ENCODE measurements at places on chromosomes 1 and 21.

DNA sequence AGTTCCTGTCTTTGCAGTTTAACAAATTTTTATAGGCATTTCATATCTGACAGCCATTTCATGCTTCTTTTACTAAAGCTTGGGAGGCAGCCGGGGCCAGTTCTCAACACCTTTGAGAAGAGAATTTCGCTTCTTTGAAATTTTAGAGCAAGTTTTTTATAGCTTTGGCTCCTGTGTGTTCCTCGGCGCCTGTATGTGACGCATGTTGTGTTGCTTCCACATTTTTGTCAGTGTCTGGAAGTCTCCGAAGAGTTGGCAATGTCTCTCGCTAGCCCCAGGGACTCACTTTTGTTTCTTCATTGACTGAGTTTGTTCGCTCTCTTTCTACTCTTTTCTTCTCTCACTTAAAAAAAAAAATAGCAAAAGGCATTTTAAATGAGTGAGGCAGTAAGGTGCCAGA lies 386.9 kb upstream of the PLXNA2 start:
- no peak for DNase-seq

DNA sequence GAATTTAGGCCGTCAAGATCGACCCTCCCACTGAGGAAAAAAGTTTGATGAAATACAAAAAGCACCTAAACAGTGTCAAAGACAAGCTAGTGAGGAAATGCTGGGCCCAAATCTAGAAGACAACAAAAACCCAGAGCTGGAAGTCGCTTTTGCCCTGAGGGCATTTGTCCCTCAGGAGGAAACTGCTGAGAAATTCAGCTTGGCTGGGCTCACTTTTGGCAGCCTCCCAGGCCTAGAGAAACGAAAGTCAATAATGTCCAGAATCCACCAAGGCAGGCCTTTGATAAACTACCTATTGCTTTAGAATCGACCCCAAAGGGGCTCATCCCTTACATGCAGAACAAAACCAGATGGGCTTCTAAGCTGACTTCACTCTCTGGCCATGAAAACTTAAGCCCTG lies 38.9 kb downstream of the SYT2 start:
- no peak for DNase-seq

- no peak for DNase-seq
Measured at GRCh38 chr21:41227357-41228005, 59.5 kb downstream of the BACE2 start.

DNA sequence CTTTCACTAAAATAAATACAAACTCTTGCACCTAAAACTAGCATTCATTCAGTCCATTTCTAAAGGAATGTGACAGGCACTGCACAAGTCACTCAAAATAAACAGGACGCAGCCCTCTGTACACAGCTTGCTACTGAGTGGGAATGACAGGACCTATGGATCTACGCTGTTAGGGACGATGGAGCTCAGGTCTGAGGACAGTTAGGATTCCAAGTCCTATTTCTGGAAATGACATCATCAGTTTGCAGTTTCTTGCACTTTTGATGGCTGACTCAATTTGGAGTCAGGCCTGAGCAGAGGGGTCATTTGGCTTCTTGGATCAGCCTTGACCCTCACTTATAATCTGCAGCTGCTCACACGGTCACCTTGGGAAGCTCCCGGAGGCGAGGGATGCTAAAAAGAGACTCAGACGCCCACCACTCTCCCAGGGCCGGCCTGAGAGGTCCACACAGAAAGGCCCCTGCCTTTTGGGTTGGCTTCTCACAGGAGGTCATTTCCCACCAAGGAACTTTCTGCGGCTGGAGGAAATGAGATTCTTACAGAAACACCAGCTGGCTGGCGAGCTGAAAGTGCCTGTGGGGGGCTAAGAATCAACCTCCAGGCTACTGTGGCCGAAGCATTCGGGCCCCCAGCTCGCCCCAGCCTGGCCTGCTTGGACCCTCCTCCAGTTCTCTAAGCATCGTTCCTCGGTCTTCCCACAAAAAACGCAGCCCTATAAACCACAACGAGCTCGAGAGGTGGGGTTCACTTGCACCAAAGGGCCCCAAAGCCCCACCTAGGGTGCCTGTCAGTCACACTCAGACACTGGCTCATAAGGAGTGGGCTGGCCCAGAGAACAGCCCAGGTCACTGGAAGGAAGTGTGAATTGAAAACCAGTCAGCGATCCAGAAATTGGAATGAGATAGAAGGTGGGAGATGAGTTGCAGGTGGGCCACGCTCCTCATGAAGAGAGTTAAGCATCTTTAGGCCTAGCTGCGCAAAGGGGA lies 8.9 kb upstream of the PDE9A start:
- no peak for DNase-seq

GRCh38 chr1:26184086-26184485 lies 6.3 kb upstream of the CATSPER4 start:
- DNase-seq = no peak

DNA sequence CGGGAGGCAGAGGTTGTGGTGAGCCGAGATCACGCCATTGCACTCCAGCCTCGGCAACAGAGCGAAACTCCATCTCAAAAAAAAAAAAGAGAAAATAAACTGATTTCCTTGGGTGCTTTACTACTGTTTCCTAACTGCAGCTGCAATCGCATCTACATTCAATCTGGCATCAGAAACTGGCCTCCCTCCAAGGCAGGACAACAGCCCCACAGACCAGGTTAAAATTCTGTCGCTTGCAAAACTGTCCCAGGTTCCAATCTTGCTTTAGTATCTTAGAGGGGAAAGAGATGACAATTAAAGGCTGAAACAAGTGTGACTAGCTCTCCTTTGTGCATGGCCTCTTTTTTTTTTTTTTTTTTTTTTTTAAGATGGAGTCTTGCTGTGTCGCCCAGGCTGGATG lies 32.4 kb upstream of the SLC25A33 start:
- DNase-seq = no peak

DNA sequence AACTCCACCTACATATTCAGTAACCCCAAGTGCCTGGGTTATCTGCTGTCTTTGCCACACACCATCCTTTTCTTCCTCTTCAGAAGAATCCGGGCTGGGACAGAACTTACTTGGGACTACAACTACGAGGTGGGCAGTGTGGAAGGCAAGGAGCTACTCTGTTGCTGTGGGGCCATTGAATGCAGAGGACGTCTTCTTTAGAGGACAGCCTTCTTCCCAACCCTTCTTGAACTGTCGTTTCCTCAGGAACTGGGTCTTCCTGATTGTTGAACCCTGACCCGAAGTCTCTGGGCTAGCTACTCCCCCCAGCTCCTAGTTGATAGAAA lies 10.5 kb downstream of the CERS2 start:
- DNase-seq = no peak

- no peak for DNase-seq
Measured at GRCh38 chr1:2481885-2482284, 5.8 kb downstream of the PLCH2 start.

- DNase-seq = no peak
Measured at GRCh38 chr1:65277605-65278347, 31.6 kb upstream of the DNAJC6 start.

DNA sequence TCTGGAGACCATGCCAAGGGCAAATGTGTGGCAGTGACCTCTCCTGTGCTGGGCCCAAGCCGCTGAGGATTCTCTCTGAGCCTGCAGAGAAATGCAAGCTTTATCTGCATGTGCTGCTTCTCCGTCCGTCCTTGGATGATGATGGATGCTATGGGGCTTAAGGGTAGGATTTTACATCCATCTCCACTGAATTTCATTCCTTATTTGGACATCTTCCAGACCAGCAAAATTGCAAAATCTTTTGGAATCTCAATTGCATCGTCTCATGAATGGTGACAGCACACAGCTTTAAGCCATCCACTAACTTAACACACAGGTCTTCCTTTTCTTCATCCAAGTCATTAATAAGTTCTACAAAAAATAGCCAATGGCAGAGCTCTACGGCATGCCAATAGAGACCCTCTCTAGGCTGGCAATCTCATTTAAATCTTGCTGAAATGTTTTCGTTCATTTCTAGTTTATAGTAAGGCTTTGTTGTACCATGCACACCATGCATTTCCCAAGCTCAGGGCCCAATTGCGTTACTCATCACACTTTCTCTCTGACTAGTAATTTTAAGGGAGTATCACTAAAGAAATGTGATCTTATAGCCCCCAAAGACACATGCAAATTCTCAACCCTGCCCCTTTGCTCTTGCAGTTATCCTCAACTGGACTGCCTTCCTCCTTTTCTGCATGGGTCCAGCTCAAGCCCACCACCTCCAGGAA lies 11.1 kb downstream of the BATF3 start:
- no peak for DNase-seq

- no peak for DNase-seq
Measured at GRCh38 chr1:183962903-183963302, 74.6 kb downstream of the COLGALT2 start.

GRCh38 chr1:184767591-184767990 lies 12.9 kb upstream of the EDEM3 start:
- DNase-seq = no peak

DNA sequence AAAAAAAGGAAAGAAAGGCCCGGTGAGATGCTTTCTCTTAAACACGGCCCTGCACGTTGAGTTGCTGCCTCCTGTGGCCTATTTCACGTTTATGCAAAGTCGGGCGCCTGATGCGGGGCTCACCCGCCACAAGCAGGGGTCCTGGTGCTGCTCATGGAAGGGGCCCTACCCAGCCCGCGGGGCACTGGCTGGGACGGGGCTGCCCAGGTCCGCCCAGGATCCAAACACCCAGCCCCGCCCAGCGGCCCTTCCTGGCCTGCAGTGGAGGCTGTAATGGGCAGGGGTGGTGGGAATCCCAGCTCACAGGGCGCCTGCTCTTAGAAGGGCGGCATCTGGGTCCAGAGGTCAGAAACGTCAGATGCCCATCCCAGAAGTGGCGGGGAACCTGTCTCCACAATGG lies 1.6 kb downstream of the COL6A2 start:
- DNase-seq = no peak

GRCh38 chr1:234990328-234990675 lies 138.3 kb downstream of the TOMM20 start:
- DNase-seq = no peak

GRCh38 chr21:37828991-37829390 lies 87.3 kb downstream of the KCNJ6 start:
- no peak for DNase-seq

- DNase-seq = no peak
Measured at GRCh38 chr1:11285883-11286734, 13.1 kb downstream of the UBIAD1 start.

GRCh38 chr1:244662599-244662998 lies 9.7 kb downstream of the DESI2 start:
- no peak for DNase-seq

- DNase-seq = no peak
Measured at GRCh38 chr1:89672489-89673183, 39.7 kb downstream of the LRRC8C start.

GRCh38 chr1:73659136-73659535 lies 538.8 kb downstream of the LRRIQ3 start:
- DNase-seq = no peak

GRCh38 chr1:68198752-68199151 lies 33.6 kb downstream of the WLS start:
- DNase-seq = no peak

DNA sequence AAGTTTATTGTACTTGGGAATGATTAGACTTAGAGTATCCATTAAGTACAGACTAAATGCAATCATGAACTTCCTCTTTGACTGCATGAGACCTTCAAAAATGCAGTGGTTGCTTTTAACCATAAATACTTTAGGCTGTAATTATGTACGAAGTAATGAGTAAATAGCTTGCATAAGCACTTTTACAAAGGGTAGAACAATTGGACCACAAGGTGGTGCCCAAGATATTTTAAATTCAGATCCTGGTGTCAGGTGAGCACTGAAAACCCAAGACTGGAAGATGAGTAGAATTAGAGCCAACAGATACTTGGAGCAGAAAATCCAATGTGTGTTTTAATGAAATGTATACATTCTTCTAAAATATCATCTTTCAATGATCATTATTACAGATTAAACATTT lies 43.4 kb upstream of the RHOU start:
- peak; percentile 17 for DNase-seq

DNA sequence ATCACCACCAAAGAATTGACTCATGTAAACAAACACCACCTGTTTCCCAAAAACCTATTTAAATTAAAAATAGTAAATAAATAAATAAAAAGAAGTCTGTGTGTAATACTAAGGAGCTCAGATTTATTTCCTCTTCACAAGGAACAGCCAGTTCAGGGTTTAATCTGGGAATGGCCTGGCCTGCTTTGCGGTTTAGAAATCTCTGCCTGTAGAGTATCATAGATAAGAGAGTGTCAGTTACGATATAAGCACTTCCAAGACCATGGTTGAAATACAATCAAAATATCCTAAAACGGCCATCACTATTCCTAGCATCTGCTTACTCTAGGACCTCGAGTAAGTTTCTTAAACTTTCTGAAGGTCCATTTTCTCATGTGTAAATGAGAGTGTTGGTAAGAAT lies 274.4 kb downstream of the PLPP3 start:
- DNase-seq = no peak

GRCh38 chr1:172380441-172381244 lies 39.8 kb upstream of the C1orf105 start:
- DNase-seq = peak; percentile 54

DNA sequence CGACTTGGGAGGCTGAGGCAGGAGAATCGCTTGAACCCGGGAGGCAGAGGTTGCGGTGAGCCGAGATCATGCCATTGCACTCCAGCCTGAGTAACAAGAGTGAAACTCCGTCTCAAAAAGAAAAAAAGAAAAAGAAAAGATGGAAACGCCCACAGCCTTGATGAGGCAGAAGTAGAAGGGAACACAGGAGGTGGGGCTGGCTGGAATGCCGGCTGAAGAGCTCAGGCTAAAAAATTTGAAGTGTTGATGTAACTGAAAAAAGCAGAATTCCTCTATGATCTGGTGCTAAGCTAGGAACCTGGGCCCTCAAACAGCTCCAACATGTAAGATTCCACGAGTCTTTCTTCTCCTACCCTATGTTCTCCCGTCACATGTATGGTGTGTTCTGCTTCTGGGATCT lies 53.6 kb downstream of the SLC66A1 start:
- DNase-seq = no peak
